Stimulated activated CD4-positive, alpha-beta T cell treated with anti-CD3 and anti-CD28 coated beads, TNF-alpha, amount 100 ng/mL, for 4 hours (primary cell): ENCODE measurements at places on chromosomes 6 and 20.

- DNase-seq = no peak
Observed at GRCh38 chr20:1045860-1046418, 43.8 kb upstream of the RSPO4 start.

DNA sequence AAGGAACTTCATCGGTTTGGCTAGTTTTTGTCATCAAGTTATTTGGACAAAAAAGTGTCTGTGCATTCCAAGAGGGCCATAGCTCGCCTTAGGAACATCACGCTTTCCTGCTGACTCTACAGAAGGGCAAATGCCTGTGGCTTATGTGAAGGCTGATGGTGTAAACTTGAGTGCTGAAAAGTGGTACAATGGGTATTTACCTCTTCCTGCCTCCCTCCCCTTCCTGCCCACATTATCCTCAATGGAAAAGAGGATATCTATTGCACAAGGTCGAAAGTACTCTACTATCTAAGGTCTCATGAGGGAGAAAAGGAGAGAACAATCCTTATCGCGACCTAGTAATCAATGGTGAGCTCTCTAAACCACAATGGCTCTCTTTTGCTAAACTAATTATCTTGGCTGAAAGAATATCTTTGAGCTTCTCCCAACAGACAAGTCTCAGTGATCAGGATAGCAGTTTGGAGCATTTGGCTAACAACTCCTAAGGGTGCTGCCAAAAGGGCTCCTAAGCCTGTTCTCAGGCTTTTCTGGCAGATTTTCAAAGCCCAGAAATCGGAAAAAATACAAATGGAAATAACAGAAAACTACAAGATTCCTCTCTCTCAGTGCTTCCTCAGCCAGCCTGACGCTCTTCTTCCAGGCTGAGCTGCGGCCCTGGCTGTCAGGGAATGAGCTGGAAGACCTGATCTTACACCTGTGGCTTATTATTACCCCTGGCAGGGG is 42.6 kb upstream of the ENPP1 start:
- no peak for DNase-seq

DNA sequence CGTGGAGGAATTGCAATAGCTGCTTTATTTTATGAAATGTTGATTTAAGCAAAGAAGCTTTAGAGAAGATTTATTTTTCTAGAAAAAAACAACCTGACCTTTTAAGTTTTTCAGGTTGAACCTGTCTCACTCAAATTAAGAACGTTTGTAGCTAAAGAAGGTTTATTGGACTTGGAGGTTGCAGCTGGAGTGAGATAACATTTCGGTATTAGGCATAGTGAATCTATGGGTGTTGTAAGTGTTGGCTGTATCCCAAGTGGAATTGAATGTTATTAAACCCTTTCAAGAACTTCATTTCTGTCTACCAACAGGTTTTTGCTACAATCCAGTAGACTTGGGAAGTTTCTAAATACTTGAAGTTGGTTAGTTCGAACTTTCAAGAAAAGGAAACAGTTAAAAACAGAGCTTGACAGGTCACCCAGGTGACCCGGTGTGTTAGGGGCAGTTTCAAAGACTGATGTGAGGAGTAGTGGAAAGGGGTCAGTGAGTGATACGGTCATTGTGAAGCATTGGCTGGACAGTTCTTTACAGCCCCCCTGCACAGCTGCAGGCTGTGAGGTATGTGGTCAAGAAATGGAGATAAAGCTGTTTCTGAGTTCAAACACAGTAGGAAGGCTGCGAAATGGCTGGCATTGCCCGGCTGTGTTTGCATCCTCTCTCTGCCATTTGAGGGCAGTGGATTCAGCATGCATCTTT is 2.4 kb upstream of the TBCC start:
- no peak for DNase-seq

DNA sequence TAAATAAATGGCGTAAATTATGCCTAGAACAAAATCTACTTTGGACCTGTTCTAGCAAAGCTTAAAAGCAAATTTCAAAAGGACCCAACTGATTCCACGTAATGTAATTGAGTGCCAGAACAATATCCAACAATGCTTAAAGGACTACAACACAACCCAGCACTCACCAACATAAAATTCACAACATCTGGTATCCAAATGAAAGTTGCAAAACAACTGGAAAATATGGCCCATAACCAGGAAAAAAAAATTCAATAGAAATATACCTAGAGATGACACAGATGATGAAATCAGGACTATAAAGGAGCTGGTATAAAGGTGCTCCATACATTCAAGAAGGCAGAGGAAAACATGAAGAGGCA is 14.1 kb downstream of the TUBB2B start:
- DNase-seq = no peak

DNA sequence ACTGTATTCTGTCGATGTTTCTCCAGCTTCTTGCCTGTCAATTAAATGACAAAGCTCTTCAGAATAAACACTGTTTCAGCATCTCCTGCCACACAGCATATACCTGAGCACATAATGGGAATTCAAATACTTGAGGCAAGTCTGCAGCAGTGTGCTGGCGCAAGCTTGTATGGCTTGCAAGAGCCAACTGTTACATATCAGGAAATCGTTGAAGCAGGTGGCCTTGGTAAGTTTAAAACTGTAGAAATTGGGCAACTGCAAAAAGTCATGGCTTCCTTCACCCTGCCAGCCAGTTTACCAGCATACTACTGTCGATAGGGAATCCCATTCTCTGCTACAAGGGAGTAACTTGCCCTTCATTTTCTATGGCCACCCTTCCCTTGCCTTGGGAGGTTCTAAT is 23.0 kb downstream of the CPNE1 start:
- DNase-seq = no peak

DNA sequence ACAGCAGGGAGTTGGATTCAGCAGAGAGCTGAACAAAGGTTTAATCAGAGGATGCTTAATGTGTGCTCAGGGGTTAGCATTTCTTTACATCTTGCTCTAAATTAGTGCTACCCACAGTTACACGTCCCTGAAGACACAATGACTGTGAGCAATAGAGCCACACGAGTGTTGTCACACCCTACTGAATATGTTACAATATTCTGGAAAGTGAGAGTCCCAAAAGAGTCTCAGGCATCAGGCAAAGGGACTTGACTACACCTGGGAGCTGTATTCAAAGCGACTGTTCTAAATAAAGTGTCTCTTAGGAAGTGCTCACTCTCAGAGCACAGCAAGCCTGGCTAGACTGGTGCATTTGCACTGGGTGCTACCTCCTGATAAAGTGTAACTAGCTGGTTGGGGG is 108.7 kb downstream of the GRM4 start:
- DNase-seq = no peak

GRCh38 chr6:48613231-48613949 is 502.4 kb upstream of the PTCHD4 start:
- no peak for DNase-seq

DNA sequence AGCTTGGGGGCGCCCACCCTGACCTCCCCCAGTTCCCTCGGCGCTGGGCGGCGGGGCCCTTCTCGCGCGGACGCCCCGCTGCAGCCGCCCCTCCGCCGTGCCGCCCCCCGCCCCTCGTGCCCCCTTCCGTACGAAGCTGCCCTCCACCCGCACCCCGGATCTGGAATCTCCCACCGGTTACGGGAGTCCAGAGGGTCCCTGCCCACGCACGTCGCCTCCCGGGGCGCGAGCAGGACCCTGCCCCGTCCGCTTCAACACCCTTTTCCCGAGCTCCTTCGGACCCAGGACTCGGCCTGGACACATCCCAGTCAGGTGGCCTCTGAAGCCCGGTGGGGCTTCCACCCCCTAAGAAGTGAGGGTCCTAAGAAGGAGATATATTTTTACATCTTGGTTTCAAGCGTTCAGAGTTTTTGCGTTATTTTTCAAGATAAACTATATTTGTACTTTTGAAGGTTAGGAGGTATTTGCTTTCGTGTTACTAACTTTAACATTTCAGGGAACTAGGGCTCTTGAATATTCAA is 506 bp downstream of the ARFGAP1 start:
- no peak for DNase-seq

DNA sequence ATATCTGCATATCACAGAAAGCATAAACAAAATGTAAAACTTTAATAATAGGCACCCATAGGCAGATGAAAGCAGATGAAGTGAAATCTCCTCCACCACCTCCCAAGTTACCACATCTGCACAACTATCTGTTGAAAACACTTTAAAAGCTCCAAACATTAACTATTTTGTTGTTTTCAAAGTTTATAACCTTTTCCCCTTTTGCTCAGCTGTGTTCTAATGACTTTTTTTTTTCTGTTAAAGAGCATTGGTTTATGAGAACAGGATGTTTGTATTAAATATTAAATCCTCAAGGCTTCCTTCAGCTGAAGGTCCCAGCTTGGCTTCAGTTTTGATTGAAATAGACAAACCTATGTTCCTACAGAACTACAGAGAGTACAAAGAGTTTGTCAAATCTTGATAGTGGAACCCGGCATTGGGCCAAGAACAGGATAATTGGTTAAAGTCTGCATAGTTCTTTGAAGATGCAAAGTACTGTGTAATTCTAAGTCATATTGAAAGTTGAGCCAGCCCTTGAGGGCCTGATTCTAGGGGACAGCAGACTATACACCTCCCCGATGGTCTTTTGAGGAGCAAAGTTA is 255.1 kb upstream of the JAG1 start:
- no peak for DNase-seq
